Stimulated activated CD8-positive, alpha-beta memory T cell treated with anti-CD3 and anti-CD28 coated beads, Interleukin-7, amount 100 ng/mL, for 48 hours (primary cell): ENCODE measurements at places on chromosomes 16 and 17.

GRCh38 chr16:71746442-71747046 lies 22.0 kb upstream of the PHLPP2 start:
- DNase-seq: no peak

- no peak for DNase-seq
Measured at GRCh38 chr17:16961792-16962191, 10.1 kb downstream of the TNFRSF13B start.

- no peak for DNase-seq
Measured at GRCh38 chr17:59688496-59688895, 18.7 kb downstream of the PTRH2 start.

DNA sequence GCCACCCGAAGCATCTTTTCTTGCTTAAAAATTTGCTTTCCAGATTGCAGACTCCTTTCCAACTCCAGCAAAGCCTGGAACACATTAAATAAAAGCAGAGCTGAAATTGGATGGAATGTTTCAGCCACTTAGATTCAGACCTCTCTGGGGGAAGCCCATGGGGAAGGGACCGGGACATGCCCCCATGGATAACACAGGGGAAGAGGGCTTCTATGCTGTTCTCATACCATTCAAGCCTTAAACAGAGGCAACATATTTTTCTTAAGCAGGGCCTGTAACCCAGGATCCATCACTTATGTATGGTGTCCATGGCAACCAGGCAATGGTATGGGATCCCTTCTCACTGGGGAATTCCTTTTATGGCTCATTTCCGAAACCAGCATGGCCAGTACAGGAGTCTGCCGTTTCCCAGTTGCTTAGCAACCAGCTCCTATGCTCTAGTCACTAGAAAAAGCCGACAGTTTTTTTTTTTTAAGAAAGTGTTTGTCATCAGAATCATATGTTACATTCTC lies 62.0 kb upstream of the MARCHF10 start:
- no peak for DNase-seq

- no peak for DNase-seq
Measured at GRCh38 chr17:38741921-38742410, 6.2 kb downstream of the PCGF2 start.

DNA sequence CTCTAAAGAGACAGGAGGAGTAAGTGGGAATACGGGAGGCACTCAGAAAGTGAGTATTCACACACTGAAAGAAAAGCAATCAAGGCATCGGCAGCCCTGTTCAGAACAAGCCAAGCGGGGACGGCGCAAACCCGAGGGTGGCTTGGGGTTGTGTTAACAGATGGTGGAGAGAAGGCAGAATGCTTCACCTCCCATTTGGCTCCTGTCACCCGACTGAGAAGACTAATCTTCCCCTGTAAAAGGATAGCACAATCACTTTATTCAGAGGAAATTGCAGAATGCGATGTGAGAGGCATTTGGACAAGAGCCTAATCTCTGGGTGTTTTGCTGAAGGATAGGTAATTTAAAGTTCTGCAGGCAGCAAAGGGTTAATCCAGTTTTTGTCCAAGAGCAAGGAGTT lies 119.3 kb upstream of the WSCD1 start:
- no peak for DNase-seq

- no peak for DNase-seq
Measured at GRCh38 chr17:5888811-5889210, 181.4 kb upstream of the WSCD1 start.

GRCh38 chr17:71488851-71489250 lies 632.0 kb upstream of the SOX9 start:
- DNase-seq: no peak

DNA sequence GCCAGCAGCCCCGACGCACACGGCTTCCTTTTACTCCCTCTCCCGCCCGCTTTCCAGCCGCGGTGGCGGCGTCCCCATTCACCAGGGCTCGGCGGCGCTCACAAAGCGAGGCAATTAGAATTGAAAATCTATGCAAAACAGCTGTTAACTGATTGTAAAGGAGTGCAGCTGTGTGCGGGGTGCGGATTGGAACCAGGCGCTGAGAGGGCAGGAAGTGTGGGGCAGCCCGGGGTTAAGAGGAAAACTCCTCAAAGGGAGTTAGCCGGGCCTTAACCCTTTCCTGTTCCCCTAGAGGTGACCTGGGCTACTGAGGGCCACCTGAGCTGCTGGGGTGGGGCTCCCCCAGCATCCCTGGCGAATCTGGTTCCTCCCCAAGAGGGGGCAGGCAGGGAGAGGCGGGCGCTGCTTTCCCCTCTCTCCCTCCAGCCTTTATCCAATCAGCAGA lies 5.8 kb upstream of the GSE1 start:
- DNase-seq: no peak
